NB4 (cell line): ENCODE measurements at places on chromosomes 13 and 19.
A peak's percentile ranks its signal among the peaks of the same experiment; 100 is the strongest.

DNA sequence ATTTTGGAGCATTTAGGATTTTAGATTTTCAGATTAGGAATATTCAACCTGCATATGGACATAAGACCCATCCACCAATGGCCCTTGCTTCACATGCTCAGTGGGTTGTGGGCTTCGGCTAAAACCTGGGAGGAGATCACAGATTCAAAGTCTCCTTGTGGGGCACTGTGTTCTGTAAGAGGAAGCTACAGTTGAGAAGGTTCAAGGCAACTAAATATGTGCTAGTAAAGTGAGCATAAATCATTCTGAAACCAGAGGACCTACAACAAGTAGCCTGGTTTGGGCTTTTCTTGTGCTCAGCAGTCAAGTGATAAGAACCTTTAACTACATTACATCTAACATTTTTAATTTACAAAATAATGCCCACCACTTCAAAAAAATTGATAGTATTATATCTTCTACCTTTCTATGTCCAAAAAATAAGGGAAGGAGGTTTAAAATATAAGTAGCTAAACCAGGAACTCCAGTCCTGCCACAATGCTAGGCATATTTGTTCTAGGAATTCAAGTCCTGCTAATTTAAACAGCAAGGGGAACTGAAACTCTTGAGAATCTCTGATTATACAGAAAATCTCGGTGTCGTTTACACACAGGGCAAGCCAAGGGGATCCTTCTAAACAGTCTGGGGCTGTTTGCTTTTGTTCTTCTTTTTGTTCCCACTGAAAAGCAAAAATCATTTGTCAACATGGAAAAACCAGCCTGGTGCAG, 36.6 kb downstream of the FOXO1 start:
- no peak for DNase-seq

DNA sequence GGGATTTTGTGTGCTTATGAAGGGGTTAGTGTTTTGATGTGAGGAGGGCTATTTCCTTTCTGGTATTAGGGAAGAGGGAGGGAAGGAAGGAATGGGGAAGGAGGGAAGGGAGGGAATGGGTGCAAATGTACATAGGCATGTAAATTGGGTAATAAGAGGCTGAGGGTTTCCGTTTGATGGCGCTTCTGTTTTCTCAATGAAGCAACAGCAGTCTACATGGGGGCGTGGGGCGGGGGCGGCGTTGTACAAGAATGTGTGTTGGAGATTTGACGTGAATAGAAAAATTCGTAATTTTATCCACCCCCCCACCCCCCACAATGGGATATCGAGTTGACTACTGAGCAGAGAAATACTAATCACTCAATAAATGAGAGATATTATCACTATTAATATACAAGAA, 52.5 kb downstream of the PDS5B start:
- peak; percentile 26 for DNase-seq

DNA sequence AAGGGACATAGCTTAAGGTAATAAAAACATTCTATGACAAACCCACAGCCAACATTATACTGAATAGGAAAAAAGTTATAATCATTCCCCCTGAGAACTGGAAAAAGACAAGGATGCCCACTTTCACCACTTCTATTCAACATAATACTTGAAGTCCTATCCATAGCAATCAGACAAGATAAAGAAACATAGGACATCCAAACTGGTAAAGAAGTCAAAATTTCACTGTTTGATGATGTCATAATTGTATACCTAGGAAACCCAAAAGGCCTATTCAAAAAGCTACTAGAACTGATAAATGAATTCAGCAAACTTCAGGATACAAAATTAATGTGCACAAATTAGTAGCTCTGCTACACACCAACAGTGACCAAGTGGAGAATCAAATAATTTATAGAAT, 1590.0 kb upstream of the PCDH20 start:
- DNase-seq = no peak

DNA sequence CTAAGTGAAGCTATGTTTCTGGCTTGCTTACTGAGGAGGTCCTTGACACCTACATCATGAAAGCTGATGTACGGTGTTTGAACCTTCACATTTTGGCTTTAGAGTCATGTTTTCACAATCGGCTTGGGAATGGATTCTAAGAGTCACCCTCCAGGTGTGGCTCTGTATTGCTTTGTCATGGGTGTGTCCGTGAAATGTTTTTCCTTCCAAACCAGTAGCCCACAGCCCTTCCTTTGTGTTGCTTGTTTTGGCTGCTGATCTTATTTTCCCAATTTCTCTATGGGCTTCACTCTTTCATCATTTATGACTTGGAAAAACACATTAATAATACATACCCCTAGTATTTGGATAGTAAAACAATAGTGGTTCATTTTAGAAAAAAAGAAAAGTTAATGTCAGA, 240.6 kb downstream of the GGACT start:
- DNase-seq = no peak

DNA sequence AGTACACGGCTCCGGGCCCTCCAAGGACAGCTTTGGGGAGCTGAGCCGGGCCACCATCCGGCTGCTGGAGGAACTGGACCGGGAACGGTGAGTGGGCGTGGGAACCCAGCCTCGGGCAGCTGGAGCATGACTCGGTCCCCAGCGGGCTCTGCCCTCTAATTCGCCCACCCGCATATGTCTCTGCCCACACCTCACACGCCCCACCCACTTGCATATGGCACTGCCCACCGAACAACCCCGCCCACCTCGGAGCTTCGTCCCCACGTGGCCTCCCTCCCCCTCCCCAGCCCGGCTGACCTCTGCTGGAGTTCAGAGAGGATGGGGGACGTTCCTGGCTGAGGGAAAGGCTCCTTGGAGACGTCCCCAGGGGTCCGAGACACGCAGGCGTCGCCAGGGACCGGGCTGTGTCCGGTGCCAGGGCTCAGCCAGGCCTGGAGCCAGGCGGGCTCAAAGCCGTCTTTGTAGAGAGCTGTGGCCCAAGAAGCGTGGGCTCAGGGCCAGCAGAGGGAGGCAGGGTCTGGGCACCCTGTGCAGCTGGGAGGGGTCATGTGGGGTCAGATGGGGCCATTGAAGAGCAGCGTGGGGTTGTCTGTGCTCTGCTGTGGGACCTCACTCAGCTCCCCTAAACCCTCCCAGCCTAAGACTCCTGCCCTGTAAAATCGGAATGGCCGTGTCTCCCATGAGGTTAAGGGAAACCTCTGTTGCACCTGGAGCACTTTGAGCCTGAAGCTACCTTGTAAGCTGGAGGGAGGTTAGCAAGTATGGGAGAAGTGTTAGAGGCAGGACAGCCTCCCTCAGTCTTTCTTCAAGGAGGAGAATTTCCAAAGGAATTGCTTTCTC, 3.8 kb downstream of the APC2 start:
- no peak for DNase-seq

DNA sequence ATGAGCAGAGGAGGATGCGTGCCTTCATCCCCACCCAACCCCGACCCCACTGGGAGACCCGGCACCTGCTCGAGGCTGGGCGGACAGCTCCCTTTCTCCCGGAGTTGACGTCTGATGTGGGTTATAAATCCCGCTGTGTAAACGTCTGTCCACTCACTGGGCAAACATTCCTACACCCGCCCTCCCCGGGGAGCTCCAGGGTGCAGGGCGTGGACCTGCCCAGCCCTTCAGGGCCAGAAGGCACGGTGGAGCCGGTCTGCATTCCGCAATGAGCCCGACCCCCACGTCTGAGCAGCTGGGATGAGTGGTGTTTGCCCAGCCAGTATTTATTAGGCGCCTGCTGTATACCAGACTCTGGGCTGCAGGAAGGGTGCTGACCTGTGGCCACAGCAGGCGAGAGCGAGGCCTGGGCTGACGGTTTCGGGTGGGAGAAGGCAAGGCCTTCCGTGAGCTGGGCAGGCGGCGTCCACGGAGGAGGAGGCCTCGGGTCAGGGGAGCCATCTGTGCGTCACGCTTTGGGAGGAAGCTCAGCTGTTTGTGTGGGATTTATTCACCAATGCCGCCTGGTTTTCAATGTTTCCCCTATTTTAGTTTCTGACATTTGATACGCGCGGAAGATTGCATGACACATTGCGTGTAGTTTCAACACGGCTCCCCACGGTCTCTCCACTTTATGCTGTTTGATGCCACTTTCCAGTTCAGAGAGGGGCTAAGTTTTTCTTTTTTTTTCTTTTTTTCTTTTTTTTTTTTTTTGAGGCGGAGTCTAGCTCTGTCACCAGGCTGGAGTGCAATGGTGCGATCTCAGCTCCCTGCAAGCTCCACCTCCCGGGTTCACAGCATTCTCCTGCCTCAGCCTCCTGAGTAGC, 2.0 kb downstream of the MISP start:
- DNase-seq = peak; percentile 51

DNA sequence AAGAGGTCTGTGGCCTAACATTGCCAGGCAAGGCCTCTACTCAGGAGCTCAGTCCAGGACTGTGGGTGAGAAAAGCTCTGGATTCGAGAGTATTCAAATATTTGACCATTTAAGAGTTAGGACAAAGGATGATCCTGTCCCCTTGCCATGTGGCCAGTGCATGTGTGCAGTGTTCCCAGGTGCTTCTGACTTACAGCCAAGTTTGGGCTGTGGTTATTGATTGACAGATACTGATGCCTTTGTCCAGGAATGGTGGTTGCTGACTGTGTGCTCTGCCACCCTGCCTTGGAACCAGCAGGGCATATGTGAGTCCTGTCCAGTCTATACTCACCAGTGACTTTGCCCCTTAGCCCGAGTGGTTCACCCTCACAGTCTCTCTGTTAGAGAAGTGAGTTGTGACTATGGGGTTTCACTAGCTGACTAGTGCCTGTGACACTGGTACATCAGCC, 51.9 kb downstream of the GARRE1 start:
- no peak for DNase-seq

GRCh38 chr19:35757749-35758608, at the start of gene PROSER3:
Gene PROSER3, plus strand, starts transcription at chr19:35758176. Its CDS starts 40 bp downstream, at chr19:35758216.
- DNase-seq = peak; percentile 97

DNA sequence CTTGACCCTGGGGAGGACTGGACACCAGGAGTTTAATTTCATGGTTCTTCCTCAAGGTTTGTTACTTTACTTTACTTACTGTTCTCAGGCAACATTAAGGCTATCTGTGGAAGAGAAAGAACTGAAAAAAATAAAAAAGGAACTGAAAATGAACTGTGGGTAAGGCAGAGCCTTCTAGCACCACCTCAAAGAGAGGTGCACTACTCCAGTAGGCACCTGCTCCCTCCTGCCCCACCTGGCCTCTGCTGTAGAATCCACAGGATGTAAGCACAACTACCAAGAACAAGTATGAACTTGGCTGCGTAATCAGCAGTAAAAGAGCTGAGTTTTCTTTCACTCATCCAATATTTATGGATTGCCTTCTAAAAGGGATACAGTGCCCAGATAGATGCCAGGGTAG, 12.2 kb downstream of the ZNF112 start:
- no peak for DNase-seq

- no peak for DNase-seq
These were observed 126.2 kb downstream of the LMO7 start for GRCh38 chr13:75762076-75762937.

- DNase-seq = no peak
These were observed 97.9 kb downstream of the UGGT2 start for GRCh38 chr13:95955255-95955654.

DNA sequence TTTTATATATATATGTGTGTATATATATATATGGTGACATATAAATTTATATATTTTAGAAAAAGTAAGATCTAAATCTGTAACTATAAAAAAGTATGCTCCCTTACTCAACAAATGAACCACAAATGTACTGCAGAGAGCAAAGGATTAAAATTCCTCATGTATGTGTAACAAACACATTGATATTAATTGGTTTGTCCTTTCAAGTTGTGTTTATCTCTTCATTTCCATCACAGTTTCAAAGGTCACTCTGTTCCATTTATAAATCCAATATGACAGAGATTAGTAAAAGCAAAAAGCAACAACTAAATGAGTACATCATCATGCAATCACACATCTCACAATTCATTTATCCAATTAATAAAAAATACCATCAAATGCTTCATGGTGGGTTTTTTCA, 247.9 kb downstream of the DACH1 start:
- no peak for DNase-seq

DNA sequence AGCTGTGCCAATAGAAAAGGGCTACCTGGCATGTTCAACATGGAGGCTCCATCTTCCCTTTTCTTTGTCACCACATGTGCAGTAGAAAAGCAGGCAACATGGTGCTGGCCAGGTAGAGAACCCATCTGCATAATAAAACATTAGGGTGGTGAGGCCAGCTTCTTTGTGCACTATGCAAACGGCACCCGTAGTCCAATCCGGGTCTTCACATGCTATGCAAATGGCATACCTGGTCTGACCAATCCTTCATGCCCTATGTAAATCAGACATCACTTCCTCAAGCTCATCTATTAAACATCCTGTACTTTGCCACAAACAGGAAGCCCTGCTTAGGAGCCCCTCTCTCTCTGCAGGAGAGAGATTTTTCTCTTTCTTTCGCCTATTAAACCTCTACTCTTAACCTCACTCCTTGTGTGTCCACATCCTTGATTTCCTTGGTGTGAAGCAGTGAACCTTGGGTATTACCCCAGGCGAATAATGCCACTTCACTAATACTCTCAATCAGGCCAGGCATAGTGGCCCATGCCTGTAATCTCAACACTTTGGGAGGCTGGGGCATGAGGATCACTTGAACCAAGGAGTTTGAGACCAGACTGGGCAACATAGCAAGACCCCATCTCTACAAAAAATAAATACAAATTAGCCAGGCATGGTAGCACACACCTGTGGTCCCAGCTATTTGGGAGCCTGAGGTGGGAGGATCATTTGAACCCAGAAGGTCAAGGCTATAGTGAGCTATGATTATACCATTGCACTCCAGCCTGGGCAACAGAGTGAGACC, 111.3 kb upstream of the MRI1 start:
- peak; percentile 42 for DNase-seq

DNA sequence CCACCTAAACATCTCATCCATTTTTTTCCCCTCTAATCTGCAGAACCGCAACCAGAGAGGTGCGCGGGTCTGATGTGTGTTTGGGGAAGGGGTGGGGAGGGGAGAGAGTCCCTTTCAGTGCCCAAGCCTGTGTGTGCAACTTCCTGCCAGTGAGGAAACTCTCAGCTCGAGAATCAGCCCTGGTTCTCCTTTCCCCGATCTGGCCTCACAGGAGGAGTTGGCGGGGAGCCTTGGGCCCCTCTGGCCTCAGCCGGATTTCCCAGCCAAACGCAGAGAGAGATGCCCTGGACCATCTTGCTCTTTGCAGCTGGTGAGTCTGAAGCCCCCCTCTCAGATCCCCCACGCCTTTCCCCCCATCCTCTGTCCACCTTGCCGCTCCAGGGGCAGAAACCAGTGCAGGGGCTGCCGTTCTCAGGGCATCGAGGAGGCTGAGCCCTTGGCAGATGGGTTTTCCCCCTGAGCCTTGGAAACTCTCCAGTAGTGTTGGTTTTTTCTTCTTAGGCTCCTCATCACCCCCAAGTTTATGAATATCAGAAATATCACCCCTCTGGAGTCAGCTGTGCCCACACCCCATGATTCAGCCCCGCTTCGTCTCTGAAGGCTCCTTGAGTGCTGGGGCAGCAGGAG, at the start of gene C19orf38:
Gene C19orf38, plus strand, starts transcription at position 186 of the 627 bp plus-strand sequence. Its CDS starts 94 bp downstream, at position 280.
- DNase-seq = peak; percentile 78

GRCh38 chr19:50549059-50549926, 18.9 kb downstream of the LRRC4B start:
- DNase-seq = no peak

GRCh38 chr13:78326633-78327032, 276.7 kb downstream of the POU4F1 start:
- peak; percentile 6 for DNase-seq

- DNase-seq = peak; percentile 45
These were observed 42.7 kb downstream of the UTP14C start for GRCh38 chr13:52067237-52067636.
